ENCODE measurements at places on chromosomes 7 and 10. TPM values are rescaled to one million over a fixed set of nuclear protein-coding genes. Genes with fewer than 3 reads are reported as not detected.

Gene THSD7A
- total RNA-seq = 0.49 TPM

Gene LEP
- 4.1 TPM for total RNA-seq

Gene TRDMT1
- 26.0 TPM for total RNA-seq

Gene INTS15
- total RNA-seq = 12.5 TPM

Gene ARHGAP21
- total RNA-seq = 270 TPM

Gene FOXK1
- total RNA-seq = 31.9 TPM

Gene GDF2
- not detected for total RNA-seq

Gene OR6V1
- total RNA-seq = not detected

Gene ENKUR
- total RNA-seq = not detected

Gene DRGX
- not detected for total RNA-seq

Gene SRRM3
- 1.9 TPM for total RNA-seq

Gene HOXA10
- not detected for total RNA-seq

Gene FOXP2
- 13.1 TPM for total RNA-seq

Gene PALD1
- total RNA-seq = 0.16 TPM

Gene AKR1C3
- total RNA-seq = 41.5 TPM

Gene CFAP70
- 1.3 TPM for total RNA-seq

Gene PTPN20
- 3.8 TPM for total RNA-seq

Gene MPLKIP
- total RNA-seq = 19.9 TPM

Gene VSTM4
- 71.4 TPM for total RNA-seq

Gene SPDYE17
- not detected for total RNA-seq

Gene NPVF
- total RNA-seq = not detected

Gene ZP3
- 2.3 TPM for total RNA-seq

Gene HOXA5
- total RNA-seq = not detected

Gene CCDC186
- total RNA-seq = 14.8 TPM

Gene ATOH7
- not detected for total RNA-seq

Gene NEURL1
- total RNA-seq = 0.16 TPM

Gene STARD3NL
- total RNA-seq = 41.9 TPM

Gene PON3
- total RNA-seq = 2.2 TPM

Gene CALHM3
- total RNA-seq = not detected

Gene AQP1
- 36.2 TPM for total RNA-seq

Gene ADAM8
- total RNA-seq = 3.4 TPM

Gene COMMD3
- 28.1 TPM for total RNA-seq

Gene LRWD1
- 15.3 TPM for total RNA-seq

Gene CALHM2
- total RNA-seq = 51.1 TPM

Gene PPIA
- 1,287 TPM for total RNA-seq

Gene CCDC172
- not detected for total RNA-seq

Gene PTPRN2
- 0.32 TPM for total RNA-seq

Gene TMEM229A
- total RNA-seq = not detected

Gene OPALIN
- total RNA-seq = not detected

Gene PSD
- total RNA-seq = 1.1 TPM

Gene SPDYE2B
- not detected for total RNA-seq

Gene RPEL1
- total RNA-seq = not detected

Gene UNCX
- total RNA-seq = 0.12 TPM

Gene ACHE
- total RNA-seq = 0.49 TPM
